Umbilical cord (tissue), 2 donors: ENCODE measurements at places on chromosomes 12 and 14. TPM values are rescaled to one million over a fixed set of nuclear protein-coding genes. Genes with fewer than 3 reads are reported as not detected.
A peak's percentile ranks its signal among the peaks of the same experiment; 100 is the strongest.

FGD6 gene
- 10.1 TPM for total RNA-seq

RBP5 gene
- total RNA-seq, result 3.9 TPM

- no peak for DNase-seq
Measured at GRCh38 chr14:79274641-79275291, 936.5 kb downstream of the DIO2 start.

RTL1 gene
- 3.6 TPM for total RNA-seq

DNA sequence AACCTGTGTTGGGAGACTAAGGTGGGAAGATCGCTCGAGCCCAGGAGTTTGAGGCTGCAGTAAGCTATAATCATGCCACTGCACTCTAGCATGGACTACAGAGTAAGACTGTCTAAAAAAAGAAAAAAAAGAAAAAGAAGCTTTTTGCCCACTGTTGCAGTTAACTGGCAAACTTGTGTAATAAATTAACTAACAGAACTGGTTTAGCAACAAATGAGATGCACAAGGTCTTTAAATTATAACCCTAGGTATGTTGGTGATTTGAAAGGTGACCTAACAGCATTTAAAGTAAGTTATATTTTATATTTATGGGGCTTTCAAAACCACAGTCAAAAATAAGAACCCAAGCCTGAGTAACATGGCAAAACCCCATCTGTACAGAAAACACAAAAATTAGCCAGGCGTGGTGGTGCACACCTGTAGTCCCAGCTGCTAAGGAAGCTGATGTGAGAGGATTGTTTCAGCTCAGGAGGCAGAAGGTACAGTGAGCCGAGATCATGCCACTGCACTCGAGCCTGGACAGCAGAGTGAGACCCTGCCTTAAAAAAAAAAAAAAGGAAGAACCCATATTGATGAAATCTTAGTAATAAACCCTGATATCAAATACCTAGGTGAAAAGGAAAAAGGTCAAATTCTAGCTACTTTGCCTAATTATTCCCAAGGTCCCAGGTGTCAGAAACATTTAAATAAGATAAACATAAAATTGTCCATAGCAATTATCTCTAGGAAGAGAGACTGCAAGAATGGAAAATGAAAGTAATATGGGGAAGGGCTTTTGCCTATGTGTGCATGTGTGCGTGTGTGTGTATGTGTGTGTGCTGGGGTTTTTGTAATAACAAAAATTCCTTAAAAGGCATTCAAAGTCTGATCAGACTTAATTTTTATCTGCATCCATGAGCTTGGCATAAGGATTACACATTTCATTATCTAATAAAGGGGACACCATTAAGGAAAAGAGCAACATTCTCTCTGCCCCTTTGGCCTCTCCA lies 15.4 kb downstream of the SYNE2 start:
- DNase-seq, result peak; percentile 52
